ENCODE measurements at places on chromosomes 5 and 9. TPM values are rescaled to one million over a fixed set of nuclear protein-coding genes. Genes with fewer than 3 reads are reported as not detected.

CCL21 gene
- total RNA-seq: 9.3 TPM

GABRB2 gene
- 0.27 TPM for total RNA-seq

SPTLC1 gene
- total RNA-seq: 45.6 TPM

TLX3 gene
- total RNA-seq: not detected

GADD45G gene
- 19.3 TPM for total RNA-seq

BTNL8 gene
- total RNA-seq: not detected

DMRTA1 gene
- total RNA-seq: not detected

ITK gene
- 8.2 TPM for total RNA-seq

IRX2 gene
- 0.28 TPM for total RNA-seq

AK8 gene
- 0.54 TPM for total RNA-seq

RNF130 gene
- total RNA-seq: 151 TPM

BAAT gene
- 0.92 TPM for total RNA-seq

ZFP37 gene
- total RNA-seq: 2.7 TPM

MAMDC2 gene
- total RNA-seq: 25.4 TPM

NME5 gene
- total RNA-seq: not detected

NR5A1 gene
- not detected for total RNA-seq

DNM1 gene
- total RNA-seq: 9.7 TPM

PRLR gene
- total RNA-seq: 0.71 TPM

LHFPL2 gene
- total RNA-seq: 72.6 TPM

NUP188 gene
- total RNA-seq: 106 TPM

KCTD16 gene
- 0.27 TPM for total RNA-seq

ENTREP1 gene
- 0.81 TPM for total RNA-seq

PFN3 gene
- not detected for total RNA-seq

AQP7 gene
- total RNA-seq: 1.9 TPM

PLAC8L1 gene
- total RNA-seq: not detected

CCDC171 gene
- 6.4 TPM for total RNA-seq

OTULINL gene
- total RNA-seq: 7.3 TPM

ARL10 gene
- total RNA-seq: 14.8 TPM

PDE8B gene
- 22.7 TPM for total RNA-seq

CCL27 gene
- not detected for total RNA-seq

TMEM232 gene
- not detected for total RNA-seq

PCDHB6 gene
- 3.8 TPM for total RNA-seq

OBP2B gene
- not detected for total RNA-seq

STKLD1 gene
- total RNA-seq: 0.42 TPM

NIM1K gene
- total RNA-seq: not detected

OR1J2 gene
- total RNA-seq: not detected

CNTLN gene
- total RNA-seq: 11.4 TPM

HTR4 gene
- total RNA-seq: 3.9 TPM

SEMA4D gene
- 16.9 TPM for total RNA-seq

BTNL3 gene
- total RNA-seq: not detected

KIAA0825 gene
- 4.1 TPM for total RNA-seq

ARAP3 gene
- total RNA-seq: 15.0 TPM

Data from thoracic aorta (tissue), 2 donors.